ENCODE measurements at places on chromosomes 1 and 21. TPM values are rescaled to one million over a fixed set of nuclear protein-coding genes. Genes with fewer than 3 reads are reported as not detected.

Gene IRF6
- 0.43 TPM for polyA plus RNA-seq

Gene CDA
- not detected for polyA plus RNA-seq

Gene HSD11B1
- polyA plus RNA-seq: 0.63 TPM

Gene FCRL6
- polyA plus RNA-seq: 0.08 TPM

Gene S100A7
- polyA plus RNA-seq: not detected

Gene FBXO2
- polyA plus RNA-seq: 10.6 TPM

Gene LCE1F
- polyA plus RNA-seq: not detected

Gene NR5A2
- not detected for polyA plus RNA-seq

Gene INKA2
- polyA plus RNA-seq: 0.31 TPM

Gene GUCA2A
- not detected for polyA plus RNA-seq

Gene PODN
- not detected for polyA plus RNA-seq

Gene GJA5
- polyA plus RNA-seq: not detected

Gene PNRC2
- 149 TPM for polyA plus RNA-seq

Gene LRRC42
- polyA plus RNA-seq: 8.8 TPM

DNA sequence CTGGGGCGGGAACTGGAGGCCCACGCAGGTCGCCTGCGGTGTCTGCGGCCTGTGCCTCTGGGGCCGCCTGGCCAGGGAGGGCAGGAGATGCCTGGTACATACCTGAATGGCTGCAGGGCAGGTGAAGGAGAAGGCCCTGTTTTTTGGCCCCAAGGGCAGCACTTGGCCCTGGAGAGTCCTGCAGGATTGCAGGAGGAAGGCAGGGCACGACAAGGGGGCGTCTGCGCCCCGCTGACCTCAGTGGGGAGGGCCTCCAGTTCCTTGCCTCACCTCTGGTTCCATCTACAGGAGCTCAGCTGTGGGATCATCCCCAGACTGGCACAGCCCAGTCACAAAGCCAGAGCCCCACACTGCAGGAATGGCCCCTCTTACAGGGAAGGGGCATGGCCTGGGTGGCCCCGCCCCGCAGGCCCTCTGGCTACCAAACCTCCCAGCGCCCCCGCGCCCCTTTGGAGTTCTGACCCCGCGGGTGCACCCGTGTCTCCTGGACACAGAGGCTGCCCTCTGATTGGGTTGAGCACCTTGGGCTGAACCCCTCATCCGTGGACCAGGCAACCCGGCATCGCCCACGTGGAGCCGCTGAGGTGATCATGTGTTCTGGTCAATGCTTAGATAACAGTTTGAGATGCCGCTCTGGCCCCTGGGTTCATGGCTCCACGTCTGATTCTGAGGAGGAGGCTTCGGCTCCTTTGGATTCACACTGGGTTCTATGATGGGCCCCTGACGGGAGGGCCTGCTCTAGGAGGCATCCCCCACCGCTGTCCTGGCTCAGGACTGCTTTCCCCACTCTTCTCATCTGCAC lies 1.3 kb upstream of the PEX10 start:
- H3K36me3 ChIP-seq: no peaks in the 10 kb centered on the region
- H3K27ac ChIP-seq: peak overlapping the region; percentile 80
- peaks cover 59% of the 10 kb centered on the region for H3K4me1 ChIP-seq

DNA sequence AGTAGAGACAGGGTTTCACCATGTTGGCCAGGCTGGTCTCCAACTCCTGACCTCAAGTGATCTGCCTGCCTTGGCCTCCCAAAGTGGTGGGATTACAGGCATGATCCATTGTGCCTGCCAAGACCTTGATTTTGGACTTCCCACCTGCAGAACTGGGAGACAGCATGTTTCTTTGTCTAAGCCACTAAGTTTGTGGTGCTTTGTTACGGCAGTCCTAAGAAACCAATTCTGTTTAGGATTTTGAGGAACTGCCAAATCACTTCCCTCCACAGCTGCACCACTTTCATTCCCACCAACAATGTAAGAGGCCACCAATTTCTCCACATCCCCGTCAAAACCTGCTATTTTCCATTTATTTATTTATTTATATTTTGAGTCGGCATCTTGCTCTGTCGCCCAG lies 46.1 kb downstream of the CHAF1B start:
- H3K4me3 ChIP-seq: no peak overlapping the region
- peaks cover 2% of the 10 kb centered on the region for H3K27me3 ChIP-seq
- H3K27ac ChIP-seq: no peak overlapping the region
- no peak for DNase-seq

DNA sequence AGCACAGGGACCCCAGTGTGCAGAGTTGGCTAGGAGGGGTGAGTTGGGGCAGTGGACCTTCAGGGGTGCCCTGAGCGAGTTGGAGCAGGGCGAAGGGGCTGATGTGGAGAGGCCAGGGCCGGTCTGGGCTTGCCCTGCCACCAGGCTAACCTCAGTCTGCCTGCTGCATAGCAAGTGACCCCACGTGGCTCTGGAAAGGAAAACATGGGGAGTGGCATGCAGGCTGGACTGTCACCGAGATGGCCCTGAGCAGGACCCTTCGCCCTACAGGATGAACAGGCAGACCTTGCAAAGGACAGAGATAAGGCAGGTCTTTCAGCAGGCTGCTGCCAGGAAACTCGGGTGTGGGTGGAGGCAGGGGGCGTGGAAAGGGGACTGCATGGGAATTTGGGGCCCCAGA lies 51.5 kb downstream of the FOXO6 start:
- peaks cover 4% of the 10 kb centered on the region for H3K27me3 ChIP-seq
- no peak overlapping the region for H3K4me3 ChIP-seq
- DNase-seq: no peak
- no peak overlapping the region for H3K27ac ChIP-seq
- H3K36me3 ChIP-seq: no peaks in the 10 kb centered on the region
- no peaks in the 10 kb centered on the region for H3K4me1 ChIP-seq

GRCh38 chr1:19390901-19391595 lies 78.9 kb downstream of the SLC66A1 start:
- H3K36me3 ChIP-seq: peaks cover 25% of the 10 kb centered on the region
- no peaks in the 10 kb centered on the region for H3K27me3 ChIP-seq

- H3K36me3 ChIP-seq: peaks cover 49% of the 10 kb centered on the region
- H3K27ac ChIP-seq: no peak overlapping the region
- H3K4me3 ChIP-seq: no peak overlapping the region
- H3K4me1 ChIP-seq: no peaks in the 10 kb centered on the region
- DNase-seq: peak; percentile 22
- H3K27me3 ChIP-seq: no peaks in the 10 kb centered on the region
Measured at GRCh38 chr1:235670157-235670776, 20.7 kb upstream of the GNG4 start.

GRCh38 chr1:1230656-1231399 lies 973 bp downstream of the SDF4 start:
- peaks cover 29% of the 10 kb centered on the region for H3K4me1 ChIP-seq
- H3K36me3 ChIP-seq: peaks cover 25% of the 10 kb centered on the region
- no peak for DNase-seq
- H3K27me3 ChIP-seq: no peaks in the 10 kb centered on the region
- peak overlapping the region; percentile 94 for H3K4me3 ChIP-seq

GRCh38 chr1:145955436-145955835 lies 2.4 kb downstream of the LIX1L start:
- no peak for DNase-seq
- H3K4me1 ChIP-seq: peaks cover 63% of the 10 kb centered on the region
- H3K36me3 ChIP-seq: peaks cover 12% of the 10 kb centered on the region
- H3K27ac ChIP-seq: no peak overlapping the region

- no peaks in the 10 kb centered on the region for H3K4me1 ChIP-seq
- H3K36me3 ChIP-seq: no peaks in the 10 kb centered on the region
- H3K4me3 ChIP-seq: no peak overlapping the region
- H3K27me3 ChIP-seq: peaks cover 4% of the 10 kb centered on the region
Measured at GRCh38 chr1:172902861-172903381, 147.8 kb downstream of the TNFSF18 start.

GRCh38 chr1:244839656-244840055 lies 4.2 kb downstream of the COX20 start:
- no peak overlapping the region for H3K4me3 ChIP-seq
- H3K27ac ChIP-seq: no peak overlapping the region
- peaks cover 40% of the 10 kb centered on the region for H3K4me1 ChIP-seq
- DNase-seq: no peak
- no peaks in the 10 kb centered on the region for H3K27me3 ChIP-seq

DNA sequence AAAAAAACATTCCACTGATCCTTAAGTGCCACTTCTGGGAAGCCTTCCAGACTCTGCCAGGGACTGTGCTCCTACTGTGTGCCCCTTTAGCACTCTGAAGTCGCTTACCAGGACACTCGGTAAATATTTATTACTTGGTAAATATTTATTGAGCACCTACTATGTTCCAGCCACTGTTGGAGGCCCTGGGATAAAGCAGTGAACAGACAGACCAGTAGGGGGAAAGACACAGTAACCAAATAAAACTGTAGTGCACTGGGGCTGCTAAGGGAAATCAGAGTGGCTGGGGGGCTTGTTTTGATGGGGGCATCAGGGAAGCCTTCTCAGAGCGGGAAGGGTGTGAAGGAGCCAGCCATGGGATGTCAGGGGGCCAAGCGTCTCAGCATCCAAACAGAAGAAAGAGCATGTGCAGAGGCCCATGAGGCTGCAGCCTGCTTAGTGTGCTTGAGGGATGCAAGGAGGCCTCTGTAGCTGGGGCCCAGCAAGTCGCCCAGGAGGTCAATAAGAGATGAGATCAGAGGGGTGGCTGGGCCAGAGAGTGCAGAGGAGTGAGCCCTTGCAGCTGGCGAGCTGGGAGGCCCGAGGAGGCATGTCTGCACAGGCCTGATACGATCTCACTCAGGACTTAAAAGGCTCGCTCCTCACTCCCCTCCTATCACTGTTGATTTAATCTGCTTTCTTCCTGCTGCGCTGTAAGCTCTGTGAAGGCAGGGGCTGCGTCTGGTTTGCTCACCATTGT lies 28.6 kb downstream of the KAZN start:
- H3K27ac ChIP-seq: no peak overlapping the region
- H3K4me3 ChIP-seq: no peak overlapping the region
- H3K4me1 ChIP-seq: no peaks in the 10 kb centered on the region
- H3K36me3 ChIP-seq: no peaks in the 10 kb centered on the region

- no peaks in the 10 kb centered on the region for H3K4me1 ChIP-seq
- H3K4me3 ChIP-seq: no peak overlapping the region
- peaks cover 2% of the 10 kb centered on the region for H3K27me3 ChIP-seq
Measured at GRCh38 chr1:78227705-78228635, 182.2 kb downstream of the GIPC2 start.

- no peaks in the 10 kb centered on the region for H3K27me3 ChIP-seq
- H3K27ac ChIP-seq: no peak overlapping the region
- H3K4me3 ChIP-seq: no peak overlapping the region
- no peak for DNase-seq
- peaks cover under 1% of the 10 kb centered on the region for H3K4me1 ChIP-seq
Measured at GRCh38 chr1:21645550-21645949, 23.6 kb downstream of the RAP1GAP start.

- DNase-seq: no peak
- H3K4me3 ChIP-seq: no peak overlapping the region
- no peaks in the 10 kb centered on the region for H3K27me3 ChIP-seq
- H3K4me1 ChIP-seq: peaks cover 23% of the 10 kb centered on the region
- no peak overlapping the region for H3K27ac ChIP-seq
Measured at GRCh38 chr1:156211243-156211642, 1.6 kb upstream of the PMF1 start.

DNA sequence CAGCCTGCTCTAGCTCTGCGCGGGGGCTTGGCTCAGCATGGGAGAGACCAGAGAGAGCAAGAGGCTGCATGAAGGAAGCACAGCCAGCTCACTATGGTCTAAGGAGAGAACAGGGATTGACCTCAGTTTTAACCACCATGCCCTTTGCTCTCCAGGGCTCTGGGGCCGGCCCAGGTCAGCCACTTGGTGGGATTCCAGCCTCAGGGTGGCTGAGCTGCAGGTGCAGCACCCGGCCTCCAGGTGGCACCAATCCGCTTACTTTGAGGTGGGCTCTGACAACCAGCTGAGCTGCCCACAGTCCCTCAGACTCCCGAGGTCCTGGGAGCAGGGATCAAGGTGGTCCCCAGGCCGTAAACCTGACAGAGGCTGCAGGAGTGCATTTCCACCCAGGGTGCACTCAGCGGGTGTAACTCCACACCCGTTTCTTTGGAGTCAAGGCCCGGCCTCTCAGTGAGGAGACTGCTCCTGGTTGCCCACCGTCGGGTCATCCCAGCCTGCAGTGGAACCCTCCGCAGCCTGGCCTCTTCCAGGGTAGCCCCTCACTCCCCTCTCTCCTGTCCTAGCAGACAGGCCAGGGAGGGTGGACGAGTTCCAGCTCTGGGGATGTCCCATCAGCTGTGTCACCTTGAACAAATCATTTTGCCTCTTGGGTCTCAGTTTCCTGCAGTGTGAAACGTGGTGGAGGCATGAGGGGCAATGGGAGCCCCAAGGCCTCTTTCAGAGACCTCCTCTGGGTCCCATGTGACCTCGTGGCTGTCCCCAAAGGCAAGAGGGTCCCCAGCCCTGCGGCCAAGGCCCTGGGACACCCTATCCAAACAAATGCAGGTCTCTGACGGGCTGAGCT lies 607 bp upstream of the LGR6 start:
- peaks cover 4% of the 10 kb centered on the region for H3K27me3 ChIP-seq
- peak; percentile 46 for DNase-seq
- H3K4me1 ChIP-seq: peaks cover 4% of the 10 kb centered on the region
- no peak overlapping the region for H3K4me3 ChIP-seq
- H3K27ac ChIP-seq: no peak overlapping the region

- H3K4me1 ChIP-seq: peaks cover 76% of the 10 kb centered on the region
- H3K4me3 ChIP-seq: peak overlapping the region; percentile 95
- H3K27ac ChIP-seq: peak overlapping the region; percentile 81
- DNase-seq: peak; percentile 31
Measured at GRCh38 chr1:207866471-207867135, 44.3 kb downstream of the CD34 start.

DNA sequence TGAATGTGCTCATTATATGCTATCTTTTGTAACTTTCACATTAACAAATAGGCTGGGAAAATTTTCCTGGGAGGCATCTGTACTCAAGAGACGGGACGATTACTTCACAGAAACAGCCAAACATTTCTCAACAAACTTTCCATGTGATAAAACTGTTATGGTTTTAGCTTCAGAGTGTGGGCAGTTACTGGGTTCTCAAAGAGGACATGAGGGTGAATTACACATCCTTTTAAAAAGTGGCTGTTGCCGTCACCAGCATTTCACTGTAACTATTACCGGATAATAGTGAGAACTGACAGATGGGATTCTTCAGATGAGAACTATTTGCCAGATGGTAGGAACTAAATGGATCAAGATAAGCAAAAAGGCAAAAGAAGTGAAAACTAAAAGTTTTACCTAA lies 109.1 kb downstream of the APP start:
- H3K36me3 ChIP-seq: no peaks in the 10 kb centered on the region
- DNase-seq: no peak
- H3K4me1 ChIP-seq: no peaks in the 10 kb centered on the region
- no peak overlapping the region for H3K27ac ChIP-seq
- no peak overlapping the region for H3K4me3 ChIP-seq

DNA sequence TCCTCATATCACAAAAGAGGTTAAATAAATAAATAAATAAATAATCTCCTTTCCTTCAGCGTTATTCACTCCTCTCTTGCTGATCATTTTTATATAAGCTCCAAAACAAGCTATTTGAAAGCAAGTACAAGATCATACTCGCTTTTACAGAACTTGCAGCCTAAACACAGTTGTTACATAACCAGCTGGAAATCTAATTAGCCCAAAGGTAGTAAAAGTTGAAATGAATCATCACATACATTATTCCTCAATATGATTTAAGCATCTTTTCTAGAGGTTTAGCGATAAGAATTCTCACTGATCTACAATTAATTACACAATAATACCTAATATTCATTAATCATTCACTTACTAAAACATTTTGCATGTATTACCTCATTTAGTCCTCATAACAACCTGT lies 160.2 kb downstream of the COP1 start:
- H3K27ac ChIP-seq: no peak overlapping the region
- no peaks in the 10 kb centered on the region for H3K27me3 ChIP-seq
- H3K4me3 ChIP-seq: no peak overlapping the region
- H3K36me3 ChIP-seq: peaks cover 22% of the 10 kb centered on the region
- no peaks in the 10 kb centered on the region for H3K4me1 ChIP-seq

Data from CD4-positive, CD25-positive, alpha-beta regulatory T cell (primary cell).